CD4-positive, alpha-beta T cell (primary cell): ENCODE measurements at places on chromosomes 7 and 10.

DNA sequence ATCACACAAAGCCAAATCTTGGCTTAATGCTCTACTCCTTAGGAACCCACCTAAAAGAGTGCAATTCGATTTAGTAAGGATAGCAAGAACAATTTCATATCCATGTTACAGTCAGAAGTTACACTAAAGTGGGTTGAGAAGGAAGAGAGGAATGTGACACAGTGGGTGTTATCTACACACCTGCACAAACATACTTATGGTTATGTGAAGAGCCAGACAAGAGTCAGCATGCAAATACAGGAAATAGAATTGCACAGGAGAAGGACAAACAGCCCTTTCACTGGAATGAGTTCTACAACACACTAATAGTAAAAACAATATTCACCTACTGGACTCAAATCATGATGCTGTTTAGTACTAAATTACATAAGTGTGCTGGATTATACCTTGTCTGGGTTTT is 262.8 kb downstream of the DGKB start:
- DNase-seq: no peak

- DNase-seq: no peak
Measured at GRCh38 chr7:131605280-131605878, 49.0 kb upstream of the PODXL start.

GRCh38 chr7:31437250-31437865 is 76.5 kb upstream of the ITPRID1 start:
- DNase-seq: no peak

DNA sequence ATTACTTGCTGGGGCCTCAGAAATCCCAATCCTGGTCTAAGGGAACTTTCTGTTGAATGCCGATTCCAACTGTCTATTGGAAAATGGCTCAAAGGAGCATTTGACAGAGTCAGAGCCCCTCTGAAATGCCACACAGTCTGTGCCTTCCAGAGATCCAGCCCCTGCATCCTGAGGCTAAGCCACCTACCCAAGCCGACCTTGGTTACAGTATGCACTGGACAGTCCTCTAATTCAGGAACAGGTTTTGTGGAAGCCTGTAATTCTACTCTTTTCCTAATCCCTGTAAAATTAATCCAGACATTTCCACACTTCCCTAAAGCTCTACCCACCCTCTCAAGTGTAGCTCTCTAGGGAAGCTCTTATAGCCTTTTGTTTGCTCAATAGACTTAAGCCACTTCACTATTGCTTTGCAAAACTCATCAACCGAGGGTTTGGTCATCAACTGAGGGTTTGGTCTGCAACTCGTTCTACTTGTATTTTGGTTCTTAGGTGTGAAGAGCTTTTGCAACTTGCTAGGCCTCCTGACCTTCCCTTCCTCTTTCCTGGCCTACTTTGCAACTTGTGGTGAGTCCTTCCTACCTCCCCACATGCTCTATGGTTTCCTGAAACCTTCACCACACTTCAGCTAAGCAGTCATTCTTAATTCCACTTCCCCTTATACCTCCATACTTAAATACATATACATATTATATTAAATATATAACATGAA is 364.8 kb downstream of the SFMBT2 start:
- no peak for DNase-seq

DNA sequence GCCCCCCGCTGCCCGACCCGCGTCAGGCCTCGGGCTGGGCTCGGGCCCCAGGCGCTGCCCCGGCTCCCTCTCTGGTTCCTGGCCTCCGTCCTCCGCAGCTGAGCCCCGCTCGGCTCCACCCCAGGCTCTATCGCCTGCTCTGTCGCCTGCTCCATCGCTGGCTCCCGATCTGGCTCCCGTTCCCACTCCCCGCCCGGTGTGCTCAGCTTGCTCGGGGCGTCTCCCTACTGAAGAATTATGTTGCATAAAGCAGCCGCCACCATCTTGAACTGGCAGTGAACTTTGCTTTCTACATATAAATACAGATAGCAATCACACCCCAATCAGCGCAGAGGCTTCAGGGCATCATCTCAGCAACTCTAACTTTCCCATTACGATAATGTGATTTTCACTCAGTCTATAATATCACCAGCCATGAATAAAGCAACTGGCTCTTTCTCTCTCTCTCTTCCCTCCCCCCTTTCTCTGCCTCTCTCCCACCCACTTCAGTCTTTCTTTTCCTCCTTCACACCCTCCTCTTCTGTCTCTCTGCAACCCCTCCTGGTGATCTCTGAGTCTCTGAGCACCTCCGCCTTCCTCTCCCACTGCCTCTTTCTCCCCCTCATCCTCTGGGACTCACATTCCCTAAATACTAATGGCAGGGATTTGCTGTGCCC is 43.3 kb upstream of the BTRC start:
- DNase-seq: no peak

- DNase-seq: peak; percentile 27
Measured at GRCh38 chr10:110495731-110496552, 1.8 kb upstream of the DUSP5 start.

DNA sequence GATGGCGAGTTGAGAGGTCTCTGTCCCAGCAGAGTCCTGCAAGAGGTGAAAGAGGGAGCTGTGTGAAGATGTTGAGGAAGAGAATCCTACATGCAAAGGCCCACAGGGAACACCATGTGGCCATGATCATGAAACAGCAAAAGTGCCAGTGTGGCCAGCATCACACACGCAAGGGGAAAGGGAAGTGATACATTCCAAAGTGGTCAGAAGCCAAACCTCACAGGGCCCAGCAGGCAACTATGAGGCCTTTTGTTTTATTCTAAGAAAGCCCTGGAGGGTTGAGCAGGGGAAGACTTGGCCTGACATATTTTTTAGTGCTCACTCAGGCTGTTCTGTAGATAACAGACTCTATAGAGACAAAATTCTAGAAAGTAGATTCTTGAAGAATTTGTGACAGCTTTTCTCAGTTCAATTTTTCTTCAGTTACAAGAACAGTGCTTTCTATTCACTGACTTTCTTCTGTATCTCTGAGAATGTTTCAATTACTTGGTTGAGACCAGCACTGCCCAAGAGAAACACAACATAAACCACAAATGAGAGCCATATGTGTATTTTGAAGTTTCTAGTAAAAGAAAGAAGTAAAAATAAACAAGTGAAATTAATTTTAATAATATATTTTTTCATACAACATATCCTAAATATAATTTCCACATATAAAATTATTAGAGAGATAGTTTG is 82.3 kb downstream of the HTR7 start:
- DNase-seq: no peak

GRCh38 chr10:116868722-116869121 is 19.4 kb downstream of the ENO4 start:
- no peak for DNase-seq

GRCh38 chr7:135189221-135189662 is 18.7 kb upstream of the CYREN start:
- DNase-seq: no peak

- DNase-seq: no peak
Measured at GRCh38 chr10:21511946-21512572, 13.4 kb downstream of the SKIDA1 start.

- DNase-seq: no peak
Measured at GRCh38 chr10:70693619-70694335, 21.5 kb downstream of the ADAMTS14 start.

GRCh38 chr10:69629519-69629896 is 539 bp upstream of the FAM241B start:
- no peak for DNase-seq

GRCh38 chr7:46832136-46832535 is 749.8 kb downstream of the TNS3 start:
- DNase-seq: no peak
